ENCODE measurements at places on chromosomes 4 and X.

DNA sequence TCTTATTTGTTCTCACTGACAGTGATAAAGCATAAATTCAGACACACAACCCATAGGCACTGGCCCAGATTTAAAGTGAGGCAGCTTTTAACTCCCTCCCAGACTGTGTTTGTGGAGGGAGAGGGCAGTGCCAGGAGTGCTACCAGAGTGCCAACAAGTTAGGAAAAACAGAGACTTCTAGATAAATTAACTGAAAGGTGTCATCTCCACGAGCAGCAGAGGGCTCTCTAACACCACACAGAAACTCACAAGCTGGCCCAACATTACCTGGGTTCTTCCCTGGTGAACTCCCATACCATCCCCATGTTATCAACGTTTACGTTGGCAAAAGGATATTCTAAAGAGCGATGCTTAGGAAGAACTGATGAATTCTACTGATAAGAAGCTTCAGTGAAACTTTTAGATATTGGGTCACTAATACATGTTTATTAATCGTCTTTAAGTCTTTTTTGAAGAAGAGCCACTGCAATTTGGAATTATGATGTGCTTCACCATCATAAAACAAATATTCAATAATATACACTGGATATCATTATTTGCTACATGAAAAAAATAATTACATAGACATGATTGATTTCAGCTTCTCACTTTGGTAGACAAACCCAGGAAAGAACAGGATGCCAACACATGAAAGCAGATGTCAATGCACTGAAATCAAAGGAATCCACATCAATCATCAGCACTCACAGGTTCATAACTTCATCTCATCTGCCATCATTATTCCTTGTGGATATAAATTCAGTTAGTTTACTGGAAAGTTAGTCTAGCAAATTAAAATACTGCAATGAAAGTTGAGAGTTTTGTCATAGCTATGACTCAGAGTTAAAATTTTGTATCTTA lies 121.2 kb upstream of the NAP1L5 start:
- DNase-seq: no peak

DNA sequence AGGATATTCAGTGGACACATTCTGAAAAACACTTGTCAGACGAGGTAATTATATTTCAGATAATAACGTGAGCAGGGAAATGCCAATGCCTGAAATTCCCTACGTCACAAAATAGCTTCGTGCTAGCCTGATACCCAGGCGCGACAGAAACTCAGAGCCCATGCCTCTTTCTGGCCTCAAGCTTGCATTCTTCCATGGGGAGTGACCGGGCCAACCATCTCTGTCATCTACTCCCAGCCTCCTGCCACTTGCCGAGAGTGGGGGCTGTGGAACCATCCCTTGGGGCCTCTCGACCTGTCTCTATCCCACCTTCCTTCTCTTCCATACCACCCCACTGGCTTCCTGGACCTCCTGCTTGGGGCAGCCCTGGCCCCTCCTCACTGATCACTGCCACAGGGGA lies 34.5 kb upstream of the CDKN2AIP start:
- no peak for DNase-seq

DNA sequence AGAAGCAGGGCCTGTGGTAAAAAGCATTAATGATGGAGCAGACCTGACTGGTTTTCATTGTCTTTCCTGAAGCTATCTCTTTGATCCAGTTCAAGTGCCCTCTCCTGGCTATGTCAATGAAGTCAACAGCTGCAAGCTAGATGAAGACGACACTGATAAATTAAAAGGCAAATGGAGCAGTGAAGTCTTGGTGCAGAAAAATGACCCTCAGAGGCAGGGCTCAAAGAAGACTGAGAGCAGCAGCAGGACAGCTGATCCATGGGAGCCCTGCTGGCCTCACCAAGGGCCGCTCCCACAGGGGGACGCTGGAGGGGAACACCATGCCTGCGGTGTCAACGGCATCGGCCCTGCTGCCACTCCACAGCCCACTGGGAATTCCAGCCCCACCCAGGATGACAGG lies 96.2 kb downstream of the RELL1 start:
- no peak for DNase-seq

GRCh38 chr4:7367864-7368277 lies 66.9 kb downstream of the PSAPL1 start:
- DNase-seq: no peak

GRCh38 chrX:101918751-101919150 lies 13.1 kb downstream of the ZMAT1 start:
- no peak for DNase-seq

- no peak for DNase-seq
Measured at GRCh38 chr4:127521463-127521862, 111.3 kb upstream of the INTU start.

DNA sequence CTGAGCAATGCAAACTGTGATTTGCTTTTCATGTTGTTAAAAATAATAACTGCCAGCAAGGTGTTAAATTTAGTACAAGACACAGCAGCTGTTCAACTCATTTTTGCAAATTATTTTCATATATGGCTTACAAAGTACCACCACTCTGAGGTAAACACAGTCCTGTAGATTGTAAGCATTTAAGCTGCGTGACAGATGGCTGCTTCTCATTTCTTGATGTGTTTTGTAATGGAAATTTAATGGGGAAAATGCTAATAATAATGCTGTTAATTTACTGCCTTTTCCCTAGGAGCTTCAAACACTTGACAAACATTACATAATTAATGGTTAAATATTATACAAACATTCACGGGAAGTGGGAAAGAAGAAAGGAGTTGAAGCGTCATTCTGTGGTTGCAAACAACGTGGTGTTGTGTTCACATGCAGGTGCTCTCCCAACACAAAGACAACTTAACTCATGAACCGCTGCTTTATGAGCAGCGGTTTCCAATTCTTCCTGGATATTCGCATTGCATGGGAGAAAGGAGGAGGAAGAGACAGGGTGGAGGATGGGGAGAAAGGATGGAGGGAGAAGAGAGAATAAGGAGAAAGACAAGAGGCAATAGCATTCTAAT lies 236.8 kb upstream of the VCX start:
- DNase-seq: no peak

DNA sequence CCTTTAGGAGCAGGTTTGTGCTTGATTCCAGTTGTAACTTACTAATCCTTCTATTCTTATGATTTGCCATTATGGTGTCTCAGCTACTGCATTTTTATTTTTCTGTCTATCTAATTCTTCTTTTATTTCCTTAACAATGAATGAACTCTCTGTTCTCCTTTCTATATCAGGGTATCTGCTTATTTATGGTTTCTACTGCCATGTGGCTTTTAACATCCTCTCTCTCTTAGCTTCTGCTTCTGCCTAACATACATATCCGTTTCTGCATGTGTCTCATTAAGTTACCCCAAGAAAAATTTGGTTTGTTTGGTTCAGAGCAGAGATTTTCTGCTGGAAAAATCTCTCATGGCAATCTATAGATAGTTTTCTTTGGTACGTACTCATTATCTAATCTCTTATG lies 614.4 kb downstream of the RPA4 start:
- no peak for DNase-seq

DNA sequence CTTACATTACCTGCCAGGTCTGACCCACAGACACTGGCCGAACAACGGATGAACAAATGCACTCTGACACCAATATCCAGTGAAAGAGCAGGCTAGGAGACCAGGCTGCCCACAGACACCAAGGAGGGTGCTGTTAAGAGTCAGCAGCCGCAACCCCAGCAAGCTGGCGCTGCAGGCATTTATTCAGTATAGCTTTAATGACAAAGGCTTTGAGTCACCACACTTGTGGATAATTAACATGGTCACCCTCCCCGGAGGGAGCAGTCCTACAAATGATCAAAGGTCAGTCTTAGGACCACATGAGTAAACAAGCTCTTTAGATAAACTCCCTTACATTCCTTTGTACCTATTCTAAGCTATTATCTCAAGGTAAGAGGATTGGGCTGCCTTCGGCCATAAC lies 368.5 kb upstream of the GRID2 start:
- no peak for DNase-seq

GRCh38 chr4:113436360-113436759 lies 325.2 kb downstream of the CAMK2D start:
- DNase-seq: no peak

DNA sequence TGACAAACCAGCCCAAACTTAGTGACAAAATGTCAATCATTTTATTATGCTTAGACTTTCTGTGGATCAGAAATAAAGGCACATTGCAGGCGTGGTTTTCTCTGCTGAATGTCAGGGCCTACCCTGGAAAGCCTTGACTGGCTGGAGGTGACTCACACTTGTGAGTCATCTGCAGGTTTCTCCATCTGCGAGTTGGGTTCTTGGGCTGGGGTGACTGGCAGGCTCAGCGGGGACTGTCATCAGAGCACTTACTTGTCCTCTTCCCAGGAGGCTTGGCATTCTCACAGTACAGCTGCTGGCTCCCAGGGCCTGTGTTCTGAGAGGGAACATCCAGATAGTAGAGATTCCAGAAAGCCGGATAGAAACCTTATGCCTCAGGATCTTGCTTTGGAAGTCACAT lies 153.8 kb upstream of the AGA start:
- DNase-seq: no peak

DNA sequence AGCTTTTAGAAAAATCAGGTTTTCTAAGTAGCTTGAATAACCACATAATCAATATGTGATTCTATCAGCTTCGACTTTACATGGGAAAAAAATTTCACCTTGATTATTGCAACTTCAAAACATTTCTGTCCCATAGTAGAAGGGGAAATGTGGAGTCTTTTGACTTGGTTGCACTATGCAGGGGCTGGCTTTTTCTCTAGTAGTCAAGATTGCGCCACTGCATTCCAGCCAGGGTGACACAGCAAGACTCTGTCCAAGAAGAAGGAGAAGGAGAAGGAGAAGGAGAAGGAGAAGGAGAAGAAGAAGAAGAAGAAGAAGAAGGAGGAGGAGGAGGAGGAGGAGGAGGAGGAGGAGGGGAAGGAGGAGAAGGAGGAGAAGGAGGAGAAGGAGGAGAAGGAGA lies 84.9 kb downstream of the MAML3 start:
- no peak for DNase-seq

DNA sequence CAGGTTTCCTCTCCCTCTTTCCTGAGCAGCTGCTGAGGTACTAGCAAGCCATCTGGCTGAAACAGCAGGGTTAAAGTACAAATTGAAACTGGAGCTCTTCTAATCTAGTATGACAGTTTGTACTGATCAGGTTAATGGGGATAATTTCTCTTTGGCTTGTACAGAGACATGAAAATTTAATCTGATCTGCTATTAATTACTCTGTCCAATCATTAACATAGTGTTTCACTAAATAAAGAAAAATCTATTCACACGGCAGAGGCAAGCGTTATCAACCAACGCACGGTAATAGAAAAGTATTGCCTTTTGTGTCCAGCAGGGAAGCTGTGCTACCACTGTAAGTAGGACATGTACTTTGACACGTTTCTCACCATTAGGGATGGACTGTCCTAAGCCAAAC lies 71.1 kb downstream of the IGSF1 start:
- DNase-seq: no peak

DNA sequence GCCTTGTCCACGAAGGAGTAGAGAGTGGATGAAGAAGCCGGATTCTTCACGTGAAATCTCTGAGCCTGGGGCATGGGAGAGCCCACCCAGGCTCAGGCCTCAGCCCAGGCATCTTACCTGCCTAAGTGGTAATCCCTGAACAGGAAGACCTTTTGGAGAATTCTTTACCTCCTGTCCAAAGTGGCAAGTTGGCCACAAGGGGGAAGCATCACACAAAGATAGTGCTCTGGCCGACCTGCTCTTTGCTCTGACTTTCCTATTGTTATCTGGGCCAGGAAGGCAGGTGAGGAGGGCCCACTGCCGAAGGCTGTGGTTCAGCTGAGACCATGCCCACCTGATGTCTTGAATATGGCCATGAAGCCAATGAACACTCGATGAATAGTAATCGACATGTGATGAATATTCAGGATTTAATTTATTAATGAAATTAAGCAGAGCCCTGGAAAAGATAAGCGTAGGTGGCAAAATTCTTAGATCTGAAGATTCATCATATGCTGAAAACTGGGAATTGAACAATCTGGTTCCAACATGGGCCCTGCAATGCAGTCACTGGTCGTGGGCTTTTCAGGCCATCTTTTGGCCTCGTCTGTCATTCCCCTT lies 93.8 kb downstream of the PDGFRA start:
- peak; percentile 30 for DNase-seq

DNA sequence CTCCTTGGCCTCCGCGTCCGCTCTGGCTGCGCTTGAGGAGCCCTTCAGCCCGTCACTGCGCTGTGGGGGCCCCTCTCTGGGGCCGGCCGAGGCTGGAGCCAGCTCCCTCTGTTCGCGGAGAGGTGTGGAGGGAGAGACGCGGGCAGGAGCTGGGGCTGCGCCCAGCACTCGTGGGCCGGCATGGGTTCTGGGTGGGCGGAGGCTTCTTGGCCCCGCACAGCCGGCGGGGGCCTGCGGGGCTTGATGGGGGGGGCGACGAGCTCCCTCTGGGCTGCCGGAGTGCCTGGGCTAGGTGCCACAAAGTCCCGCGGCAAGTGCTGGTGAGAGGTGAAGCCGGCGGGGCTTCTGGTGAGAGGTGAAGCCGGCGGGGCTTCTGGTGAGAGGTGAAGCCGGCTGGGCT lies 61.9 kb downstream of the ANKRD50 start:
- DNase-seq: no peak

All from GM12864 (cell line).